ENCODE measurements at places on chromosomes 7 and 10.

- DNase-seq = no peak
Observed at GRCh38 chr7:139661043-139661440, 116.8 kb downstream of the HIPK2 start.

- DNase-seq = no peak
Observed at GRCh38 chr7:18768256-18768655, 272.7 kb downstream of the HDAC9 start.

- no peak for DNase-seq
Observed at GRCh38 chr7:72244826-72245398, 167.2 kb downstream of the CALN1 start.

DNA sequence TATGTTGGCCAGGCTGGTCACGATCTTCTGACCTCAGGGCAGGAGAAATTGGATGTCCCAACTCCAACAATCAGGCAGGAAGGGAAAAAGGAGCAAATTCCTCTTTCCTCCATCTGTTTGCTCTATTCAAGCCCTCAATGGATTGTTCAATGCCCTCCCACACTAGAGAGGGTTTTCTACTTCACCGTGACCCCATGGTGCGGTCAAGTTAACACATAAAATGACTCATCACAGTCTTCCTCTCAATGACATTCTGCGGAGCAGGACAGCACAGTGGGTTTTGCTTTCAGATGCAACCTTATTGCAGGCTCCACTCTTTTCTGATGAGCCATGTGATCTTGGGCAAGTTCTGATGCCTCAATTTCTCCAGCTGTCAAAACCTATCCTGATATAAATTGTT, 364.9 kb downstream of the ANKRD30A start:
- DNase-seq = no peak

- no peak for DNase-seq
Observed at GRCh38 chr10:44983895-44984278, 5.3 kb upstream of the DEPP1 start.

GRCh38 chr10:31723106-31723750, 205.4 kb downstream of the ARHGAP12 start:
- DNase-seq = peak; percentile 84

DNA sequence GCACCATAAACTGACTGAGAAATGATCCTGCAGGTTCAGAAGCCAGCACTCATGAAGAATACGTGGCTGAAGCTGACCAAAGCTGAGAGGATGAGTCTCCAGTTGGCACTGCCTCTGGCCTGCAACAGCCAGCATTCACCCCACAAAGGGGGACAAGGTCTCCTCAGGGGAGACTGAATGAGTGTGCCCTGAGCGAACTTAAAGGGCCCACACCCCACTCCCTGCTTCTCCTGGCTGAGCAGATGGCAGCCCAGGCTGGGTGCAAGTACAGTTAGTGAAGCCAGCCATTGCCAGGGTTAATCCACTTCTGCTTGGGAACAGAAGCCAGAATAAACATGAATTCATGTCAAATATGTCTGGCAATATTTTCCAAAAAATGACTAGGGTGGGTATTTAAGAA, 98.1 kb downstream of the PPP1R17 start:
- no peak for DNase-seq

DNA sequence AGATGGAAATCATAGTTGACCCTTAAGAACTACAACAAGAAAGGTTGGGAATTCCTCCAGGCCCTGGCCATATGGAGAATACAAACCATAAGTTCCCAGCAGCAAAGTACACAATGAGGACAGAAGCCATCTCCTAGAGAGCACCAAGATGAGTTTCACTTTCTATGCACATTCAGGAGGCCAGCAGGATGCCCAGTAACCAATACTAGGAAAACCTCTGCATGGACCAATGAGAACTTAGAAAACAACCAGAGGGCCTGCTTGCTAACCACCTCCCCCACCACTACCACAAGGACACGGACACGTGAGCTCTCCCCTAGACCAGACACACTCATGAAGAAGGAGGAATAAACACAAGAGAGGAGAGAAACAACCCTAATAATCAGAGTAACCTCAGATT, 56.3 kb downstream of the IFIT5 start:
- DNase-seq = no peak

DNA sequence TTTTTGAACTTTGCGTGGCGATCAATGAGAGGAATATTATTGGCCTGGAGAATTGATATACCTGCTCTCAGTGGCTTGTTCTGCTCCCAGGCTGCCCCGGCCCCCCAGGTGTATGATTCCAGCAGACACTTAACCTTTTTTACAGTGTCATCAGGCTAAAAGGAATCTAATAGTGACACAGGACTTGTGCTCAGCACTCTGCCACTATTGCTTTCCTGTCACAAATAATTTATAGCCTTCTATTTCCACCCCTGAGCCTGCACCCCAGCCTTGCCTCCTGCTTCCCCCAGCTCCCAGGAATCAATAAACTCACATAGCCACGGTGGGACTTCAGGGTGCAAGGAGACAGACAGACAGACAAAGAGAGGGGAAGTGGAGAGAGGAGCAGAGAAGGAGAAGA, 28.3 kb downstream of the PAX2 start:
- no peak for DNase-seq

- DNase-seq = peak; percentile 67
Observed at GRCh38 chr10:50417486-50417885, 166.2 kb upstream of the ASAH2 start.

- DNase-seq = no peak
Observed at GRCh38 chr10:98632456-98633150, 185.9 kb upstream of the HPS1 start.

- no peak for DNase-seq
Observed at GRCh38 chr10:120578134-120578533, 121.1 kb downstream of the PLPP4 start.

DNA sequence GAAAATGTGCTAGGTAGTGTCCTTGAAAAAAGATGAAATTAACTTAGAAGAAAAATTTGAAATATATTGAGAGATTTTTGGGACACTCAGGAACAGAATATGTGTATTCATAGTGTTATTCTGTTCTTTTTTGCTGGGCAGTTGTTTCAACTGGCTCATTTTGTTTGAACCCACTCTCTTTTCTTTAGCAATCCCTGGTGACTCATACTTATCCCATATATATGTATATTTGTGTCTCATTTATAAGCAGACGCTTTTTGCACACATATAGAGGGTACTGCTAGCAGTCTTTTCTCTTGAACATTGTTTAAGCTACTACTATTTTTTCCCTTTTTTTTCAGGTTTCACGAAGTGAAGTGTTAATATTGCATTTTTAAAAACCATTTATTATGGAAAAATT, 1.9 kb downstream of the EXOC6 start:
- DNase-seq = peak; percentile 68

- DNase-seq = no peak
Observed at GRCh38 chr7:75559355-75559975, 67.3 kb downstream of the SPDYE5 start.

DNA sequence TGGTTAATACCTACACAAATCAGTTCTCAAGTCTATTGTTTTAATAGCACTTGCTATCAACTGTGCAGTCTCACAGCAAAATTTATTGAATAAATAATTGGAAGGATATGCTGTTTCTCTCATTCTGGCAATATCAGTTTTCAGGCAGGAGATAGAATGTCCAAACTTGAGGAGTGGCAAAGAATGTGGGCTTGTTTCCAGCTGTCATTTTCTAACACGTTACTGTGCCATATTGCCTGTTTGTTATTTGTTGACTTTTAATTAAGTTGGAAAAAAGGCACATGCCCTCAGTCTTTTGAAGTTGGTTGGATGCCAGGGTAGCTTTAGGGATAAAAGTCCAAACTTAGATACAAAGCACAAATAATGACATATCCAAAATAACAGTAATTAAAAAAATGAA, 52.2 kb downstream of the MAGI2 start:
- no peak for DNase-seq

- DNase-seq = no peak
Observed at GRCh38 chr10:33388785-33389184, 54.3 kb upstream of the NRP1 start.

DNA sequence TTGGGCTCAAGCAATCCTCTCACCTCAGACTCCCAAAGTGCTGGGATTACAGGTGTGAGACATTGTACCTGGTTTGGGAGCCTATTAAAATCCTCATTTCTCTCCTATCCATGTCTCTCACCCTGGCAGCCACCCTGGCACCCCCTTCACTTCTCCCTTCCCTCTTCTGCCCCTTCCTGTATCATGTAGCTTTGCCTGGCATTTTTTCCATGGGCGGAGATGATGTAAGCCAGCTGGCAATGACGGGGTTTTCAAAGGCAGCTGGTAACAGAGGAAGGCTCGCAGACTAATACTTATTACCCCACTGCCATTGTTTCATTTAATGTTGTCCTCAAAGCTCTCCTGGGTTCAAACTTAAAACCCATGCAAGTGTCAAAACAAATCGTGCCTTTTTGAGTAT, 61.9 kb downstream of the RGS10 start:
- DNase-seq = peak; percentile 50

DNA sequence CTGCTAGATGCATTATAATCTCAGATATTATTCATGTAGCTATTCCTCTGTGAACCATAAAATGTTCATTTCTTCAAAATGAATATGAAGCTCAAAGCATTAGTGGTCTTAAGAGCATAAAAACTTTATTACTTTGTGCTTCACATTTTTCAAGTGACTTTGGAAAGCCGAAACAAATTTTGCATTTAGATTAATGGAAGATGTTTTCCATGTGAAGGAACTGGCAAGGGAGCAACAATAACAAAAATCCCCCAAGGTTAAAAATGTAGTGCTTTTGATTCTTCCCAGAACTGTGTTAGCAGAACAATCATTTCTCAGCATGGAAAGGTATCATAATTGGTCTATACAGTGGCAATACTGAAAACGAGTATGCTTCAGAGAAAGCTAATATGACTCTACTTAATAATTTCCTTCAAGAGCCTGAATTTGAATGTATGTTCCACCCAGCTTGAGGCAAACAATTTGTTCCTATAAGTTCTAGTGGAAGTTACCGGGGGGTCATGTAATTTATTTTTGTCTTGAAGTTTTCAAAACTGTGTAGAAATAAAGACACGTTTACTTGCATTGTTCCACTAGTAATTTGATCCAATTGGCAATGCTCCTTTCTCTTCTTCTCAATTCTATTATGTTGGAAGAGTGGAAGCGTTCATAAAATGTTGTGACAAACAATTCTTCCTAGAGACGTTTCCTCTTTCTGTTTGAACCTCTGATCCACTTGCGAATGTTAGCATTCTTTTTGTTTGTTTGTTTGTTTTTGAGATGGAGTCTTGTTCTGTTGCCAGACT, 665.4 kb downstream of the AUTS2 start:
- no peak for DNase-seq

- no peak for DNase-seq
Observed at GRCh38 chr10:16776896-16777295, 40.3 kb downstream of the RSU1 start.

DNA sequence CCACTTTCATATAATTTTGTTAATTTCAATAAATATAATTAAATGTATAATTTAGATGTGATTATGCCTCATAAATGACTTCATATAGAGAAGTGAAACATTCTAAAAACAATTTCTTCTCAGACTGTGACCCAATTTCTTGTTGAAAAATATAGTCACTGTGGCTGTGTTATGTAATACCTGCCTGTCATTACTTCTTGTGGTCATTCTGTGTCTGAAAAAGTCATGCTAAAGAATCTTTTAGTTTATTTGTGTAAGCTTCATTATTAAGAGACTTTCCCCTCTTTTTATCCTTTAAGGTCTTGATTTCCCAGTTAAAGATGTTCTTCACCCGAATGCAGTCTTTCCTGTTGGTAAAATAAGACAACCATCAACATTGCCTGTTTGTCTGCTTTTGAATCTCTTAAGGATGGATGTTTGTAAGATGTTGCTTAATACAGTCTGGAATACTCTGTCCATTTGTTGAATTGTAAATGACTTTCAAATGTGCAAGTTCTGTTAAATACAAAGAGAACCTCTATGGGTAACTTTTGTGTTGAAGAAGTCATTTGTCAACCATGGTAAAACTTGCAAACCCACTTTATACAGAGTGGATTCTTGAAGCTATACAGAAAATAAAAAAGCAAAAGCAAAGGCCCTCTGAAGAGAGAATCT, 16.0 kb downstream of the KAT6B start:
- DNase-seq = peak; percentile 73

All from suppressor macrophage treated with lipopolysaccharide for 1 hour (primary cell).